ENCODE measurements at places on chromosomes 2 and 18.

DNA sequence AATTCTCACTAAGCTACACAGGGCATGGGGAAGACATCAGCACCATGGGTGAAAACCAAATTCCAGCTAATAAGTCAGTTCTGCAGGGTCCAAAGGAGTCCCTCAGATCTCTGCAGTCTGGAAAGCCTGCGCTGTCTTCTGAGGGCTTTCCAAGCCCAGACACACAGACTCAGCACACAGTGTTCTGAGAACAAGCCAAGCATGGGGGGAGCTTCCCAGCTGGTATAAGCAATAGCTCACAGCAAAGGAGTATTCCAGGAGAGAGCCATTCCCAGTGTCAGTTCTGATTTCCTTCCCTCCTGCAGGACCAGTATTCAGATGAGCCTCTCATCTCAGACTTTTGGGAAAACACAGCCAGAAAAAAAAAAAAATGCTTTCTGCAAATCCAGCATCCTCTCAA is 370.8 kb downstream of the TNS1 start:
- DNase-seq = peak; percentile 31

GRCh38 chr18:44541159-44541558 is 139.5 kb upstream of the SETBP1 start:
- DNase-seq = no peak

DNA sequence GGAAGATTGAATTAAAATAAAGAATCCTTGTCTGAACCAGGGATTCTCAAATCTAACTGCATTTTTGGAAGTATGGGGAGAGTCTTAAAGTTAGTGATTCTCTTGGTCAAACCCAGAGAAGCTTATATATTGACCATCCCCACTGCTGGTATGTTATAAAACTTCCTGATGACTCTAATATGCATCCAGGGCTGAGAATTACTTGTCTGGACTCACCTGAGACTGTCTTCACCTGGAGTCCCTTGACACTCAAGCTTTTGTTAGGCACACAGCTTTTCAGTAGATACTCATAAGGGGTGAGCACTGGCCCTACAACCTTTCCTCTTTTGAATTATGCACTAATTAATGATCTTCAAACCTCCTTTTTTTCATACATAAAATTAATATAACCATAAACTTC is 149.6 kb upstream of the GULP1 start:
- no peak for DNase-seq

GRCh38 chr2:237590272-237591140 is at the start of gene RAB17:
Gene RAB17 (minus strand): TSS chr2:237590734. CDS start chr2:237586154, 4,580 bp downstream.
- DNase-seq = no peak

- no peak for DNase-seq
Observed at GRCh38 chr2:180040146-180040925, 33.2 kb upstream of the CWC22 start.

DNA sequence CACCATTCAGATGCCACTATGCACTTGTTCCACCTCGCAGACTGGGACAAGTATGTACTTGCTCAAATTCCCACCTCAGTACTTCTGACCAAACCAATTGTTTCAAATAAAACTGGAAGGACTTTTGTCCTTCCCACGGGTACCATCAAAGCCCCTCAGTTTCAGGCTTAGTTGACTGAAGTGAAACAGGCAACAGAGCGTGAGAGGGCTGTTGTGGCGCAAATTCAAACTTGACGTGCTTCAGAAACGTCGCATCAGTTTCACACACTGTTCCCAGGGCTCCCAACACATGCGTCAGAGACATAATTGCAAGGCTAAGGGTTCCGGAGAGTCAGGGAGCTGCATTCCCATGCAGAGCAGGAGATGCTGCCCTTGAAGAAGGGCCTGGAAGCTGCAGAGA is 33.7 kb downstream of the RNF152 start:
- DNase-seq = no peak

- no peak for DNase-seq
Observed at GRCh38 chr2:96085541-96086355, 30.6 kb downstream of the ADRA2B start.
